ENCODE measurements at places on chromosomes 2 and 18.

GRCh38 chr18:12428923-12429322 is 21.2 kb downstream of the PRELID3A start:
- no peak for DNase-seq

- no peak for DNase-seq
These were observed 256.0 kb downstream of the TNS1 start for GRCh38 chr2:217746808-217747207.

GRCh38 chr18:76685402-76685801 is 137.0 kb upstream of the ZNF236 start:
- DNase-seq = no peak

DNA sequence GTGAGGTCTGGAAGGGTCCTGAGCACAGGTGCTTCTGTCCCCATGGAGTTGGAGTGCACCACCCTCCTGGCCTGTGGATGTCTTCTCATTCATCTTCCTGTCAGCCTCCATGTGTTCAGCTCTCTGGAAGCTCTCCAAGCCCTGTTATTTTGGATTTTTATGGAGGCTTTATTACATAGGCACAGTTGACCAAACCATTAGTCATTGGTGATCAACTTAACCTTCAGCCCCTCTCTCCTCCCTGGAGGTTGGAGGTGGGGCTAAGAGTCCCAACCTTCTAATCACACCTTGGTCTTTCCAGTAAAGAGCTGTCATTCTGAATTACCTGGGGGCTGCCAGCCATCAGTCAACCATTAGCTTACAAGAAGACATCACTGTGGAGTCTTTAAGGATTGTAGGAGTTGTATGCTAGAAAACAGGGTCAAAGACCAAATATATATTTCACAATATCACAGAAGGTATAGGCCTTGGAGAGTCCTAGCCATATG is 7.5 kb upstream of the MCFD2 start:
- DNase-seq = no peak

- DNase-seq = no peak
These were observed 56.9 kb downstream of the RDH14 start for GRCh38 chr2:18503376-18504228.

- DNase-seq = no peak
These were observed 285.9 kb downstream of the SLC8A1 start for GRCh38 chr2:40166006-40166405.

- no peak for DNase-seq
These were observed 87.0 kb downstream of the EPB41L3 start for GRCh38 chr18:5456577-5457461.

- no peak for DNase-seq
These were observed 451.4 kb downstream of the EIPR1 start for GRCh38 chr2:2926009-2926857.

- DNase-seq = no peak
These were observed 230.2 kb downstream of the CDCA7 start for GRCh38 chr2:173584676-173585458.

DNA sequence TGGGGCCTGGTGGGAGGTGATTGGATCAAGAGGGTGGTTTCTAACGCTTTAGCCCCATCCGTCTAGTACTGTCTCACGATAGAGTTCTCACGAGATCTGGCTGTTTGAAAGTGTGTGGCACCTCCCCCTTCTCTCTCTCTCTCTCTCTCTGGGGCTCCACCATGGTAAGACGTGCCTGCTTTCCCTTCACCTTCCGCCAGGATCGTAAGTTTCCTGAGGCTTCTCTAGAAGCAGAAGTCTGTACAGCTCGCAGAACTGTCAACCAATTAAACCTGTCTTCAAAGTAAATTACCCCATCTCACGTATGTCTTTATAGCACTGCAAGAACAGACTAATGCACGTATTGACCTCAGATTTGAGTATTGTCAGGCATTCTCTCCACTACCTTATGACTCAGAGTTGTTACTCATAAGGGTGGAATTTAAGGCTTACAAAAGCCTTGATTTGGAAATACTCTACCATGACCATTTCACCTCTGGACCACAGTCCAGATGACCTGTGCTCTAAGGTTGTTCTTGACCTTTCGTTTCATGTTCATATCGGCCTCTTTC is 99.5 kb upstream of the AGAP1 start:
- no peak for DNase-seq

DNA sequence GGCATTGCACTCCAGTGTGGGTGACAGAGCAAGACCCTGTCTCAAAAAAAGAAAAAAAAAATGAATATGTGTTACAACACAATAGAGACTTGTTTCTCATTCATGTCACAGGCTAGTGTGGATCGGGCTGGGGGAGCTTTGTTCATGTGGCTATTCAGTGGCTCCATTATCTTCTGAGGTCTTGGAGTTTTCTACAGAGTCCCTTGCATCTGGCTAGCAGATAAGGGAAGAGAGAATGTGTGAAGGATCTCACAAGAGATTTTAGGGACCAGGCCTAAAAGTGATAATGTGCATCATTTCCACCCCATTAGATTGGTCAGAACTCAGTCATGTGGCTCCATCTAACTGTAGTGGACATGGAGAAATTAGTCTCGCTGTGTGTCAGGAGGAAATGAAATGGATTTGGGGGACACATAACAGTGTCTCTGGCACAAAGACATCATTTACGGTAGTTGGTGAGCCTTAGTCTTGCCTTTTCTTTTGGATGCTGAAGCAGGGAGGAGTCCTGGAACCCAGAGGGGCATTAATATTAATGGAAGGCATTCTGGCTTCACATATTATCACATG is 32.4 kb upstream of the CASP10 start:
- DNase-seq = no peak

- DNase-seq = no peak
These were observed 127.8 kb downstream of the AGPS start for GRCh38 chr2:177520324-177520723.

- DNase-seq = no peak
These were observed 34.6 kb downstream of the UGP2 start for GRCh38 chr2:63876311-63876710.

GRCh38 chr2:184154438-184154837 is 443.9 kb upstream of the ZNF804A start:
- DNase-seq = no peak

- DNase-seq = no peak
These were observed 456.2 kb downstream of the SPAG16 start for GRCh38 chr2:213740453-213740852.

- DNase-seq = no peak
These were observed 247.3 kb downstream of the NUP35 start for GRCh38 chr2:183371545-183371944.

DNA sequence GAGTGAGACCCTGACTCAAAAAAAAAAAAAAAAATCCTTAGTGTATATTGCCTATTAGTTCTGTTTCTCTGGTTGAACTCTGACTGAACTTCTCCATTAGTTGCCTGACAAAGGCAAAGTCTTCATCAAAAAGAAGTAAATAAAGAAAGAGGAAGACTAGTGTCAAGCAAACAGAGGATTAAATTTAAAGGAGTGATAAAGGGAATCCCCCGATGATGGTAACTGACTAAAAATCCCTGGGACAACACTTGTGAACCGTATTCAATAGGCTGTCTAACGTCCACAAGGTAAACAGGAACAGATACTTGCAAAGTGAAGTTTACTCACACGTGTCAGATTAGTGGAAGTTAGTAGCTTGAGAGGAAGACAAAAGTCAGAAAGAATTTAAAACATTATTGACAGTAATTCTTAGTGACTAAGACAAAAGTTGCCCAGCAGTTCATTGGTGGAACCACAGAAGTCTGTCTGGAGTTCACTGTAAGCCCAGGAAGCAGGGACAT is 26.2 kb upstream of the SPOPL start:
- DNase-seq = no peak

- no peak for DNase-seq
These were observed 147.0 kb downstream of the NEDD4L start for GRCh38 chr18:58190842-58191530.

GRCh38 chr18:25827228-25827627 is 263.2 kb downstream of the SS18 start:
- DNase-seq = no peak

DNA sequence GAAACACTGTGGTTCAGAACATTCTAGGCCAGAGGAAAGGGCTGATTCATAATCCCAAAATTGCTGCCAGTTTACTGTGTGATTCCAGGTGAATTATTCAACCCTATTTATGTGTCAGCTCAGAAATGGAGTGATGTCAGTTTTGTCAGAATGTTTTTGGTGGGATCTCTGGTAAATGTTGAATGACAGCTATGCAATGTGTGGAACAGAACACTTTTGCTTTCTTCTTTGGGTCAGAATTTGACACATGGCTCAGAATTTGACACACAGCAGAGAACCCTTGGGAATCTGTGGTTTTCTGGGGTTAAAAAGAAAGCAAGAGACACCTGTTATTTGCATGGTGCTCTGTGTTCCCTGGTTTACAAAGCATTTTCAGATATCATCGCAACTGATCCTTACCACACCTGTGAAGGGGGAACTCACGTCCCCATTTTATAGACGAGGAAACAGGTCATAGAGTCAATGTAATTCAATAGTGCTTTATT is 1.6 kb upstream of the MTA3 start:
- no peak for DNase-seq
